ENCODE measurements at places on chromosomes 1 and 21.

GRCh38 chr21:42118901-42119300 lies 47.8 kb downstream of the UMODL1 start:
- no peak for DNase-seq

DNA sequence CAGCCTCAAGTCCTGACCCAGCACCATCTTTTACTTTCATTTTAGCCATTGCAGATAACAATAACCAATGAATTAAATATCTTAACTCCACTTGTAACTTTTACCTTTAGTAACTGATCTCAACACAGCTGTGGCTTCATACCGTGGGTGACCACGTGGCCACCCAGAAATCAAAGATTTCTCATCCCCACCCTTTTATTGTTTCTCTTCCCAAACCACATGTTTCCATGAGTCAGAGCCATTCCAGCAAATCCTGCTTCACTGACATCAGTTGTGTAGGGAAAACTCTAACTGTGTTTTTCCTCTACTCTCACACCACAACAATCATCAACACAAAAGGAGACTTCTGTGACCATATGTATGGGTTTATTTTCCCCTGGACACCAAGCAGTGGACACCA lies 25.1 kb upstream of the BRDT start:
- DNase-seq = no peak

DNA sequence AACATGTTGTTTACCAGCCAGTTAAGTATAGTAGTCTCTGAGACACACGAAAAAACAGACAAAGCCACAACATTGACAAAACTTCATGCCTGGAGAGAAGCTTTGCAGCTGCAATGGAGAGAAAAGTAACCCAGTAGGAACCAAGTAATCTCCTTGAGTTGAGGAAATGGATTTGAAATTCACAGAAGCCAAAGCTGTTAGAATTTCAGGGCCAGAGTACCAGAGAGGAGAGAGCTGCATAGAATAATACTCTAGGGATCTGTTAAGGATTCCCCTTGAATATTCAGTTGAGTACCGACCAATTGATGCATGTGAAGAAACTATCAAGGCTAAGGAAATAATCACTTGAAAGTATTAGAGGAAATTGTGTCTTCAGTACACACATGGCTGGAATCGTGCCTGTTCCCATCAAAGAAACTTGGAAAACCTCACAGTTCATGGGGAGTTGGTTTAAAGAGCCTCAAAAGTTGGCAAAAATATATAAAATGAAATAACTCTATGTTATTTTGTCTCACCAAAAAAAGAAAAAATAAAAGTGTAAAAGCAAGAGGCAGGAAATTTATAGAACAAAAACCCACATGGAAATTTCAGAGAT lies 324.0 kb upstream of the NEGR1 start:
- DNase-seq = no peak

DNA sequence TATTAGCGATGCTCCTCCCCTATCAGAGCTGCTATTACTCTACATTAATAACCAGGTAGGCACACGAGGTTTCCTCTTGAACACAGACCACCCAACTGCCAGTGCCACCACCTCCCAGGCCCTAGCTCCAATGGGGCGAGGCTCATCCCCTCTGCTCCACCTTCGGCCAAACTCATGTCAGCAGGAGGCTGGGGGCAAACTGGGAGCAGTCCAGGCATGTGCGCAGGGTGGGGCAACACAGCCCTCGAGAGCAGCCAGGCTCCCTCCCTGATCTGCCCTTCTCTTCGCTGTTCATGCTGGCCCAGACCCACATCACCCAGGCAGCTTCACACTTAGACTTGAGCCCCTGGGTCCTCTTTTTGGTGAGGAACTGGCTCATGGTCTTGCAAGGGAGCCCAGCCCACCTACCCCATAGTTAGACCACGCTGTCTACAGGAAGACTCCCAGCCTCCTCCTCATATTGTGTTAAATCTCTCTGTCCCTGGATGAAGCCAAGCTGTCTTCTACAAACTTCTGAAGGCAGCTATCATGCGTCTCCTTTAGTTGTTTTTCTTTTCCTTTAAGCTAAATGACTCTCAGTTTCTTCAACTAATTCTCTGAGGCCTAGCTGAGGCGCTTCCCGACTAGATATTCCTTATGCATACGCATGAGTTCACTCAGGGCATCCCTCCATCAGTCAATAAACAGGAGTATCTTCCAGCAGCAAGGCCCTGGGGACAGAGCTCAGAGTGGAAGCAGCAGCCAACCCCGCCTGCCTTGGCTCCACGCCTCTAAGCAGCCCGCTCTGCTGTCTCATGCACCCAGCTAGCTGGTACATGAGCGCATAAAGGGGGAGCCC lies 12.0 kb downstream of the TMEM9 start:
- no peak for DNase-seq

- DNase-seq = no peak
These were observed 70.5 kb downstream of the IGSF21 start for GRCh38 chr1:18178111-18178510.

DNA sequence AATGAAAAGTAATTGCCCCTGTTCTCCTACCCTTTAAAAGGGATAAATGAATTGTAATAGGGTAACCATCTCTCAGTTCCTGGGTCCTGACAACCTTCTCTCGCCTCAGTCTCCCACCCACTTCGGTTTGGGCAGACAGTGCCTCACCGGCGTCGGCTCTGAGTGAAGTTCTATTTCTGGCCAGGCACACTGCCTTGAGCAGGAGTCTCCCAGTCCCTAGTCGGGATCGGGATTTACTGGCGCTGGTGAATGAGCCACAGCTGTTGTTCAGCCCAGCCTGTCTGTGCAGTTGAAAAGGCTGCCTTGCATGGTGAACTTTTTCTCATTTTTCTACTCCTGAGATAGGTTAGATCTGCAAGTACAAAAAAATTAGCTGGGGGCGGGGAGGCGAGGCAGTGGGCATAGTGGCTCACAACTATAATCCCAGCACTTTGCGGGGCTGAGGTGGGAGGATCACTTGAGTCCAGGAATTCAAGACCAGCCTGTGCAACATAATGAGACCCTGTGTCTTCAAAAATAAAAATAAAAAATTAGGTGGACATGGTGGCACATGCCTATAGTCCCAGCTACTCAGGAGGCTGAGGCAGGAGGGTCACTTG lies 7.4 kb downstream of the PLEKHM2 start:
- DNase-seq = no peak

- DNase-seq = no peak
These were observed 61.4 kb downstream of the SCCPDH start for GRCh38 chr1:246785494-246786111.

DNA sequence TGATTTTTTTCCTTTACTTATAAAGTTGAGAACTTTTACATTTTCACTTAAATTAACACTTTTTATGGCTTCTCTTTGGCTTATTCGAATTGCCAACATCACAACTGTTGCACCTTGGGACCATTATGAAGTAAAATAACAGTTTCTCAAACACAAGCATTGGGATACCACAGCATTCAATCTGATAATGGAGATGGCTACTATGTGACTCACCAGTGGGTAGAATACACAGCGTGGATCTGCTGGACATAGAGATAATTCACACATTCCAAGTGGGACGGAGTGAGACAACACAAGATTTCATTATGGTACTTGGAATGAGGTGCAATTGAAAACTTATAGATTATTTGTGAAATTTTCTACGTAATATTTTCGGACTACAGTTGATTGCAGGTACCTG lies 68.0 kb downstream of the ADAMTS1 start:
- DNase-seq = no peak

DNA sequence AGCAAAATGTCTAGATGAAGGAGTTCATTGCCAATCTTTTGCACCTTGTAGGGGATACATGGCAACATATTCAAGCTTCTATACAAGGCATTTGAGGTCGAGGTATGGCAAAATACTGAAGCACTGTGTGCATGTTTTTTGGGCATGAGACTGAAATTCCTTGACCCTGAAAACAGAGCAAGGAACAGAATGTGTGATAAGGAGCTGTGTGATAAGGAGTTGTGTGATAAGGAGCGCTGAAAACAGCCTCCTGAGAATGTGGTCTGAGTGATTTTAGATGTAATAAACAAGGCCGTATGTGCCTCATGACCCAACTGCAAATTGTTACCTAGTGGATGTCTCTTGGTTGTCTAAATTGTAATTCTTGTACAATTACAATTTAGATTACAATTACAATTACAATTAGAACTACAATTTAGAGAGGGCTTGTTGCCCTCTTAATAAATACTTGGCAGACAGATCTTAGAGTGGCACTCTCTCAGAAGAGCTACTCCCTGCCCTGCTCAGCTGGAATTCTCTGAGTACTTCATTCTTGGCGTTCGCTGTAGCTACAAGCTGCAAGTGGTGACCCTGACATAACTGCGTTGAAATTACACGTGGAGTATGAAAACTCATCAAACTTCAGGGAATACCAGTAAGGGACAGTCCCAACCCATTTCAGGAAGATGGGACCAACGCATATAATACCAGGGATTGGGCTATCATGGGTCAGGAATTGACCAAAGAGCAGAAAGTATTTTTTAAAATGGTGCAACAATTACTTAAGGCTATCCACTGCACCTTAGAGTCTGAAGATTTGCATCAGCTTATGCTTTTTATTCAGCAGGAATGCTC lies 20.0 kb upstream of the ITLN1 start:
- no peak for DNase-seq

DNA sequence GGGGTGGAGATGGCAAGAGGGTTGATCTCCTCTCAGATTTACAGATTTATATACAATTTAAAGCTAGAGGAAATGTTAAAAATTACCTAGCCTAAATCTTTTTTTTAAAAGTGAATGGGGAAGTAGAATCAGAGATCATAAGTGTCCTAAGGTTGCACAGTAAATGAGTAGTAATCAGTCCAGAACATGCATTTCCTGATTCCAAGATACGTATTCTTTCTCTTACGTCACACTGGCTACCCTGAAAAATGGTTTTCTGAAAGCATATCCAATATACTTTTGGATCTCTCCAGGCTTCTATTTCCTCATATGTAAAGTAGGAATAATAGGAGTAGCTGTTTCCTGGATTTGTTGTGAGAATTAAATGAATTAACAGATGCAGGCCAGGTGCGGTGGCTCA lies 11.7 kb downstream of the GADD45A start:
- DNase-seq = no peak
